ENCODE measurements at places on chromosomes 6 and 20.

DNA sequence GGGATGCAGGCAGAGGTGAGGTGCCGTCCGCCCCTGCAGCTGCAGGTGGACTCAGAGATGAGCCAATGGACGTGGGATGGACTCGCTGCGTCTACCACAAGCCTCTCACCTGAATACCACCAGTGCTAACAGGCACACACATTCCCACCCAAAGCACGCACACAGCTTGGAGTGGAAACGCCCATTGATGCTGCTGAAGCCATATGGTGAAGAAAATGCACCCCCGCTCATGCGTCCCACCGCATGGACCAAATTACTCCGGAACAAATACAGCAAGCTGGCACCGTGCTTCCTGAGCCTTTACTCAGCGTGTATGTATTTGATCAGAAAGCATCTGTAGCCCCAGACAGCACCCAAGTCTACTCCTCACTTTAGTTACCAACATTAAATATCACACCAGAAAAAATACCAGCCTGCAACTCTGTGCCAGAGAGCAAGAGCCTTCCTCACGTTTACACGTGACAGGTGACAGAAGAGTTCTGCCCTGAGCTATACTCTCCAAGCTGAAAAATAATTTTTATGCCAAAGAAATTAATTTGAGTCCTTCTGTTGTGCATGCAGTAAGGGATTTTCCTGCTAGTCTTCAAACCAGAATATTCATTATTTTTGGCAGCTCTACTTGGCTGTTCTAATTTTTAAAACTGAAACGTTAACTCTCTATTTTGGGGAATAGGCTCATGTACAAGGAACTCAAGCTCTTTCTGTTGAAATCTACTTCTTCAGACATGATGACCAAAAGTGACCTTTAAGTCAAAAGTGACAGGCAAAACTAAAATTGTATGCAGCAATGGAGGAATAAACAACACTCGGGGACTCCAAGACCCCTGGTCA, 58.2 kb upstream of the SYNDIG1 start:
- no peak for ATAC-seq

DNA sequence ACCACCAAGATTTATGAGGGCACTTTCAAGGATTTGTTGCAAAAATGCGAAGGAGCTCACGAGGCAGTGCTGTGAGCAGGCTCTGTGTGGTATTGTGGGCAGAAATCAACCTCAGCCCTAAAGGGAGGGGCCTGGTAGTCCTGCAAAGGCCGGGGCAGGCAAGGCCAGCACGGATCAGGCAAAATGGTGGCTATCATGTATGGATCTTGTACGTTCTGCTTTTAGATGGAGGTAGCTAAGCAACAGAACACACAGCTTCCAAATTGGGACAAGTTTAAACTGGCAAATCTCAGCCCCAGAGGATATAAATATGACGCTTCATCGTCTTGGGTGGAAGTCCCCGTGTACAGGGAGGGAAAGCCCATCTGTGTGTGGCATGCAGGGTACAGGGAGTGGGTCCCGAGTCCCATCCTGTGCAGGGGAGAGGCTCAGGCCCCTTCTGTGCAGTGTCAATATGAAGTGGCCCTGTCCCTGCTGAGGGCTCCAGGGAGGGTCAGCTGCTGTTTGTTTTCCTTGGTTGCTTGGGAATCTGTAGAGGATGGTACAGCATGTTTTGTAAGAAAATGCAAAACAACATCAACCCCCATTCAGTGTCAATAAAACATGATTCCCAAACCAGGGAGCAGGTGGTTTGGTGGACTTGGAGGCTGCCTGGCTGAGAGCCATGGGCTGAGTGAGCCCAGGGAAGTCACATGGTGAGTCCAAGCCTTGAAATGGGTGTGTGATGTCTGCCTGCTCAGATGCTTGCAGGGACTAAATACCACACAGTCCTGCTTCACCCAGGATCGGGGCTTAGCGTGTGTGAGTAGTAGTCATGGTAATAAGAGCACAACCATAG, 113.0 kb downstream of the SYCP2 start:
- ATAC-seq: peak; percentile 11

DNA sequence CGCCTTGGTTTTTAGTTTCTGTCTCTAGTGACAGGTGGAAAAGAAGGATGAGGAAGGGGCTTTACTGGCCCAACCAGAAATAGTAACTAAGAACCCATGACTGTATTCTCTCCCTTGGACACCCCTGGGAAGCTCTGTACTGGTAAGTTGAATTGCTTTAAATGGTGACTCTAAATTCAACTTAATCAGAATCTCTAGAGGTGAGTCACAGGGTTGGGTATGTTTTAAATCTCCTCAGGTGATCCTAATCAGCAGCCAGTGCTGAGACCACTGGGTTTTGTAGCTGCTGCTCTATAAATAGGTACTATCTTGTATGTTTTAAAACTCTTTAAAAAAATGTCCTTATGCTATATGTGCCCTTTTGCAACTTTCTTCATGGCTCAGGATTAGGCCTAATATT, 314.0 kb upstream of the ECI2 start:
- no peak for ATAC-seq

GRCh38 chr20:38210741-38211140, 45.7 kb upstream of the TGM2 start:
- no peak for ATAC-seq

DNA sequence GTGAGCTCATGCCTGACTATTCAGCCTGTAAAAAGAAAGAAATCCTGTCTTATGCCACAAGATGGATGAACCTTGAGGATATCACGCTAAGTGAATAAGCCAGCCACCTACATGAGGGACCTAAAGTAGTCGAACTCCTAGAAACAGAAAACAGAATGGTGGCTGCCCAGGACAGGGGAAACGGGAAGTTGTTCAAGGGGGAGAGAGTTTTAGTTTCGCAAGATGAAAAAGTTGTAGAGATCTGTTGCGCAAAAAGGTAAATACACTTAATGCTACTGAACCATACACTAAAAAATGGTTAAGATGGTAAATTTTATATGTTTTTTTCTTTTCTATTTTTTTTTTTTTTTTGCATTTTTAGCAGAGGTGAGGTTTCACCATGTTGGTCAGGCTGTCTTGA, 74.1 kb upstream of the RALY start:
- ATAC-seq: no peak

DNA sequence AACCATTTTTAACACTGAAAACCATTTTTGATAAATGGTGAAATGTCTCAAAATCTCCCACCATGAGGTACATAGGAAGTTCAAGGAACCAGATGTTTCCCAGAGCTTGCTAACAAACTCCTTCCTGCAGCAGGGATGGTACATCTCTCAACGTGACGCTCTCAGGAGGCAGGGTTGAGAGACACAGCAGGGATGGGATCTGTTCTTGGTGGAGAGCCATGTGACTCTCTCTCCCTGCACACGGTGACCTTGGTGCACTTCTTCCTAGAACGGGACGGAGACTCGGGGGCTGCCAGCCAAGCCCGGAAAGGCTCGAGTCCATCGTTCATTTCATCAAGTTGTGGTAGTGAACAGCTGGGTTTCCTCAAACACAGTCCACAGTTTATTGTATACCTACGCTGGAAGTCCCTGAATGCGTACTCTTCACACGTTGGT, 94.2 kb downstream of the FAM50B start:
- ATAC-seq: no peak

DNA sequence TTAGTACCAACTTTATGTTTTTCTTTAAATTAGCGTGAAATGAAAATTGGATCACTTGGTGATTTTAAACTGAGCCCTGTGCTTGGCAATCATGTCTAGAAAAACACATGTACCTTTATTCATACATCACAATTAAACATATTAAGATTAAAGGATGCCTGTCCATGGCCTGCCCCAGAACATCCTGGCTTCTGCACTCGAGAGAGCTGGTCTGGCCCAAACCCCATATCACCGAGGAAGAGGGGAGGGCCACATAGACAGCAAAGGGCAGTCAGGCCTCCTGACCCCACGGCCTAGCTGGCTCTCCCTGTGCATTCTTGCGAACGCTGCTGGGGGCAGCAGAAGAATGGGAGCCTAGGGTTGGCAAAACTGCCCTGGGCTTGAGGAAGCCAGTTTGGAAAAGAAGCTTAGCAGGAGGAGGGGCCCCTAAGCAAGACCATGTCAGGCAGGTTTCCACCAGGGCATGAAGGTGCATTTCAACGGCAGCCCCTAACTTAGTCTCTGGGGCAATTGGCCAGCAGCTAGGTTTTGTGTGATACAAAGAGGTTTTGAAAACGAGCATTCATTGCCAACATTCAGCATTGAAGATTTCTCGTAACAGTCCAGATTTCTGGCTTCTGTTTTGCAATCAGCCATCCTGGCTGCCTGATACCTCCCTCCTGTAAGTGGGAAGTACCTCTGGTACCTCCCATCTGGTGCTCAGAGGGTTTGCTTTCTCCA, 8.6 kb downstream of the BPIFB3 start:
- no peak for ATAC-seq

- ATAC-seq: no peak
Observed at GRCh38 chr6:45607798-45608197, 230.1 kb upstream of the SUPT3H start.

GRCh38 chr6:128731249-128732165, 151.4 kb upstream of the LAMA2 start:
- ATAC-seq: peak; percentile 42
